ENCODE measurements at places on chromosomes 5 and 9. TPM values are rescaled to one million over a fixed set of nuclear protein-coding genes. Genes with fewer than 3 reads are reported as not detected.

Gene CDC25C
- not detected for total RNA-seq

DNA sequence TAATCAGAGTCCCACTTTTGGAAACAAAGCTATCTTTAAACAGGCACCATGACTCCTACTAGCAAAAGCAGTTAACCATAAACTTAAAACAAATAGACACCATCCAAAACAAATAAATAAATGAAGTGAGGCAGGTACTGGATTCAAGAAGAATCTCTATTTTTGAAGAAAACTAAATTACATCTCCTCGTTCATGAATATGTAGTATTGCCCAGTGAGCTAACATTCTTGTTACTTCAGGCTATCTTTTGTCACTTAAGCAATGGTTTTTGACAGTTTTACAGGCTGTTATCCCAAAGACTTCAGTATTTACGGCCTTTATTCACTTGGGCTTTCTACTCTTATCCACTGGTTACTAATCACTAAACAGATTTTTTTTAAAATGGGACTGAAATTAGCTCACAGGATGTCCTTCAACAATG lies 242.5 kb downstream of the MLLT3 start:
- no peaks in the 10 kb centered on the region for H3K27me3 ChIP-seq
- DNase-seq, result no peak
- no peak overlapping the region for H3K4me3 ChIP-seq
- H3K27ac ChIP-seq, result no peak overlapping the region

- no peak overlapping the region for H3K27ac ChIP-seq
- no peak for DNase-seq
- H3K4me3 ChIP-seq, result no peak overlapping the region
- H3K36me3 ChIP-seq, result no peaks in the 10 kb centered on the region
Measured at GRCh38 chr5:79973511-79973910, 17.6 kb downstream of the MTX3 start.

GRCh38 chr5:96149546-96149945 lies 187.9 kb upstream of the ELL2 start:
- no peak overlapping the region for H3K27ac ChIP-seq
- H3K4me1 ChIP-seq, result no peaks in the 10 kb centered on the region
- H3K4me3 ChIP-seq, result no peak overlapping the region
- H3K36me3 ChIP-seq, result no peaks in the 10 kb centered on the region
- DNase-seq, result no peak

GRCh38 chr5:175696139-175696854 lies 38.4 kb downstream of the HRH2 start:
- H3K36me3 ChIP-seq, result no peaks in the 10 kb centered on the region
- no peaks in the 10 kb centered on the region for H3K4me1 ChIP-seq
- H3K4me3 ChIP-seq, result no peak overlapping the region
- no peaks in the 10 kb centered on the region for H3K27me3 ChIP-seq
- no peak overlapping the region for H3K27ac ChIP-seq

DNA sequence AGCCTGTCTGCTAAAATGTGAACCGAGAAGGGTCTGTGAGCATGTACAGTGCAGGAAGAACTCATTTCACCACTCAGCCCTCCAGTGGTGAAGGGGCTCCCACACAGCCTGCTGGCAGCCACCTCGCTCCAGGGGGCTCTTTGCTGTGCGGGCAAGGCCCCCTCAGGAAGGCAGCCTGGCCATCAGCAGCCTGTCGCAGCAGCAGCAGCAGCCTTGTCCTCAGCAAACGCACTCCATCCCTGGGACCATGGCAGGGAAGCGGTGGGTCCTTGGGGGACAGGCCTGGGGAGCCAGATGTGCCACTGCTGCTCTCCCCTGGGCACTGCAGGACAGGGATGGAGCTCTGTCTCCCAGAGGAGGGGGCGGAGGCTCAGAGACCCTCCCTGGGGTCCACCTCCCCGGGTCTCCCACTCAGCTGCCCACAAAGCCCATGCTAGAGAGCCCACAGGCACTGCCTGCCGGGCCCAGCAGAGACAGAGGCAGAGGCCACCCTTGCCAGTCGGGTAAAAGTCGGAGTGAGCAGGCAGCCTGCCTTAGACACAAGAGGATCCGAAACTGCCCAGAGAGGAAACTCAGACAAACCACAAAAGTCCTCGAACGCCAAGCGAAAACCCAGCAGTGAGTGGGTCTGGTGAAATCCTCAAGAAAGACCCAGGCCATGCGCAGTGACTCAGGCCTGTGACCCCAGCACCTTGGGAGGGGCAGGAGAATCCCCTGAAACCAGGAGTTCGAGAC lies 8.0 kb downstream of the BRD3 start:
- H3K27ac ChIP-seq, result no peak overlapping the region
- H3K36me3 ChIP-seq, result no peaks in the 10 kb centered on the region
- no peak overlapping the region for H3K4me3 ChIP-seq
- DNase-seq, result no peak
- H3K27me3 ChIP-seq, result no peaks in the 10 kb centered on the region

Gene SV2C
- total RNA-seq, result 3.7 TPM

- DNase-seq, result no peak
- H3K4me3 ChIP-seq, result no peak overlapping the region
- H3K4me1 ChIP-seq, result no peaks in the 10 kb centered on the region
- no peaks in the 10 kb centered on the region for H3K27me3 ChIP-seq
- H3K27ac ChIP-seq, result no peak overlapping the region
Measured at GRCh38 chr5:178529080-178529479, 61.1 kb downstream of the COL23A1 start.

DNA sequence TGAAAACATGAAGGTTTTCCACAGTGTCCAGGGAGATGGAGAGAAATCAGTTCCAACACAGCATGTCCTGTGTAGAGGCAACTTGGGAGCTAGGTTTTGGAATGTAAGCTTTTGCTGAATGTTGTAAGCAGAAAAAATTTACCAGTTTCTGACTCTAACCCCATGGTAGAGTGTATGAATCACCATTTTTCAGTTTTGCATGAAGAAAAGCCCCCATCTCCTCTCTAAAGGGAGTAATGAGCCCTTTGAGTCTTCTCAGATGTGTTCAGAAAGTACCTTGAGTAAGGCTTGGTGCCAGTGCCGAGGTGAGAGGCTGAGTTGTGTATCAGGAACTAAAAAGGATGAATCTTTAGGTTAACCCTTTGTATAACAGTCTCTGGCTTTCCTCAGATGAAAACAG lies 96.2 kb downstream of the ADRB2 start:
- no peak overlapping the region for H3K4me3 ChIP-seq
- H3K27me3 ChIP-seq, result no peaks in the 10 kb centered on the region
- H3K27ac ChIP-seq, result no peak overlapping the region
- DNase-seq, result no peak
- no peaks in the 10 kb centered on the region for H3K4me1 ChIP-seq

- no peak overlapping the region for H3K4me3 ChIP-seq
- H3K27me3 ChIP-seq, result no peaks in the 10 kb centered on the region
Measured at GRCh38 chr5:150172556-150172955, 6.0 kb downstream of the CDX1 start.

DNA sequence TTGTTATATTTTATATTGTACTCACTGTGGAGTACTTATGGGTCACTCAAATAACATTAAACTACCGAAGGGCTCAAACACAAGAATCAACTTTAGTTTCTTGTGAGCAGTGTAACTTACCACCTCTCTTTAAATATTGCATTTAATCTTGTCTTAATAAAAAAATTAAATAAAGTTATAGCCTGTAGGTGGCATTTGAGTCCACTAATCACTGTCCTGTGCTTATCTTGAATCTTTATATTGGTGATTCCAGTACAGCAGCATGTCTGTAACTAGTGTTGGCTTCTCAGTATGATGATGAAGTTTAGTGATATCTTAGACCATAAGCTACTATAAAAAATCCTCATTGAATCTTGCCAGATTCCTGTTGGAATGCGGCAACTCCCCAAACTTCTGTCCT lies 313.8 kb downstream of the FAM170A start:
- H3K27ac ChIP-seq, result no peak overlapping the region
- H3K36me3 ChIP-seq, result no peaks in the 10 kb centered on the region
- H3K27me3 ChIP-seq, result no peaks in the 10 kb centered on the region
- H3K4me1 ChIP-seq, result no peaks in the 10 kb centered on the region
- DNase-seq, result no peak

- H3K36me3 ChIP-seq, result no peaks in the 10 kb centered on the region
- H3K4me1 ChIP-seq, result no peaks in the 10 kb centered on the region
- H3K27me3 ChIP-seq, result no peaks in the 10 kb centered on the region
- peak; percentile 31 for DNase-seq
Measured at GRCh38 chr9:17782430-17783149, 203.7 kb downstream of the SH3GL2 start.

- H3K27me3 ChIP-seq, result no peaks in the 10 kb centered on the region
- H3K4me3 ChIP-seq, result no peak overlapping the region
- no peak overlapping the region for H3K27ac ChIP-seq
- no peaks in the 10 kb centered on the region for H3K36me3 ChIP-seq
- H3K4me1 ChIP-seq, result no peaks in the 10 kb centered on the region
Measured at GRCh38 chr9:87662808-87663528, 63.0 kb upstream of the CTSL start.

Gene LCN10
- total RNA-seq, result 0.55 TPM

DNA sequence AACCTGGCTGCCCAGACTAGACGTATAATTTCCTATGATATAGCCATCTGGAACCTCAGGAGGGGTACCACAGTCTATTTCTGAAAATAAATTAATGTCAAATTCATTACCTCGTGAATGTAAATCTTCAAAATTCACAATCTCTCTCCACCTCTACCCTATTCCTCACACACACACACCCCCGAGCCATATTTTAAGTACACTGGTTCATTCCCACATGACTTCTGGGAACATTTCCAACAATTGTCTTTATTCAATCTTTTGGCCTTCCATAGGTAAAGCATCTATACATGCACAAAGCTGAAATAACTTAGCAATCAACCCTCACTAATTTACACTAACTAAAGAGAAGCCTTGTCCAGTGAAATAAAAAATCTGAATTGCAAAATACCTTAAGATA lies 32.7 kb downstream of the SUSD1 start:
- no peaks in the 10 kb centered on the region for H3K27me3 ChIP-seq
- H3K36me3 ChIP-seq, result no peaks in the 10 kb centered on the region
- H3K4me3 ChIP-seq, result no peak overlapping the region
- no peak overlapping the region for H3K27ac ChIP-seq
- no peak for DNase-seq

Gene NACC2
- total RNA-seq, result 25.6 TPM

Gene C5orf34
- 1.6 TPM for total RNA-seq

DNA sequence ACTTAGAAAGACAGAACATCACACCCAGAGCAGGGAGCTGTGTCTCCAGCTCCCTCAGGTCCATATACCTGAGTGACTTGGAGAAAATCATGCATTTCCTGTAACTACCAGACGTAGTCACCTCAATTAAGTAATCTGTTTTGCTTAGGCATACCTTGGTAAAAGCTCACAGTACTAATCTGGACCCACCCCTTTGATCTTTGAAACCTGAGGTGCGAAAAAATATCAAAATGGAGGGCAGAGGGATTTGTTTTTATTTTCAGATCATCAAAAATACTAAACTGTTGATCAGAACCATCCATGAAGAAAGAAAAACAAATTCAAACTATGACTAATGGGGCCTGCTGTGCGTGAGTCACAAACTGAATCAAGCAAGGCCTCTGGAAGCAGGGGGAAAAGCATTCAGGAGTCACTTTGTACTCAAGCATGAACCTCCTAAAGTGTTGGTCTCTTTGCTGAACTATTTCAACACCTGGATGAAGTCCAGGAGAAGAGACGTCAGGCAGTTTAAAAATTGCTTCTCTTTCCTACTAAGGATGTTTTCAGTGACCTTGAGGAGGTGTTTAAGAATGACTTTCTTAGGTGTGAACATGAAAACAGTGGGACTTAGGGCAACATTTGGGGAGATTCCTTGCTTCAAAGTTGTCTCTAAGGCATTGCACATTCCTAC lies 76.3 kb downstream of the MUSK start:
- no peaks in the 10 kb centered on the region for H3K36me3 ChIP-seq
- H3K4me1 ChIP-seq, result peaks cover 7% of the 10 kb centered on the region
- H3K27ac ChIP-seq, result peak overlapping the region; percentile 82
- H3K27me3 ChIP-seq, result no peaks in the 10 kb centered on the region
- no peak overlapping the region for H3K4me3 ChIP-seq

Gene FOXD4L4
- total RNA-seq, result not detected

Gene ENHO
- total RNA-seq, result not detected

- no peaks in the 10 kb centered on the region for H3K36me3 ChIP-seq
- no peak for DNase-seq
- no peak overlapping the region for H3K4me3 ChIP-seq
- H3K27me3 ChIP-seq, result no peaks in the 10 kb centered on the region
Measured at GRCh38 chr5:95925939-95926338, 35.7 kb downstream of the ELL2 start.

Gene ODF2
- total RNA-seq, result 17.4 TPM

Gene SLC22A4
- total RNA-seq, result 2.9 TPM

DNA sequence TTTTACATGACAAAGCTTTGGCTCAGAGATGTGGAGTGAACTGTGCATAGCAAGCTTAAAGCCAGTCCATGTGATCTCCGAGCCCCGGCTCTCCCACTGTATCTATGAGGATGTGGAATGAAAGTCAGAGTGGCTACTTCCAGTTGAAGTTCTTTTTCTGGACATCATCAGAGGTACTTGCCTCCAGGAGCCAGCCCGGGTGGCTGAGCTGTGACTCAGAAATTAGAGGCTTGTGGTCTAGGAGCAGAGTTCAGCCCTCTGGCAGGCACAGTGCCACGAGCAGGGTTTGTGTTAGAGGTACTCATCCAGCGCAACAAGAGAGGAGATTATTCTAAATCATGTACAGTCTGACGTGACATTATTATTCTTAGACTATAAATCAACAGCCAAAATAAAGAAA lies 322.5 kb downstream of the CDK5RAP2 start:
- H3K27ac ChIP-seq, result no peak overlapping the region
- no peak overlapping the region for H3K4me3 ChIP-seq
- no peaks in the 10 kb centered on the region for H3K4me1 ChIP-seq
- H3K36me3 ChIP-seq, result no peaks in the 10 kb centered on the region

Gene CCL28
- total RNA-seq, result 1.0 TPM

- H3K36me3 ChIP-seq, result no peaks in the 10 kb centered on the region
- H3K27ac ChIP-seq, result no peak overlapping the region
- no peak for DNase-seq
- no peaks in the 10 kb centered on the region for H3K27me3 ChIP-seq
- H3K4me1 ChIP-seq, result no peaks in the 10 kb centered on the region
- no peak overlapping the region for H3K4me3 ChIP-seq
Measured at GRCh38 chr5:173680660-173681242, 64.3 kb upstream of the BOD1 start.

DNA sequence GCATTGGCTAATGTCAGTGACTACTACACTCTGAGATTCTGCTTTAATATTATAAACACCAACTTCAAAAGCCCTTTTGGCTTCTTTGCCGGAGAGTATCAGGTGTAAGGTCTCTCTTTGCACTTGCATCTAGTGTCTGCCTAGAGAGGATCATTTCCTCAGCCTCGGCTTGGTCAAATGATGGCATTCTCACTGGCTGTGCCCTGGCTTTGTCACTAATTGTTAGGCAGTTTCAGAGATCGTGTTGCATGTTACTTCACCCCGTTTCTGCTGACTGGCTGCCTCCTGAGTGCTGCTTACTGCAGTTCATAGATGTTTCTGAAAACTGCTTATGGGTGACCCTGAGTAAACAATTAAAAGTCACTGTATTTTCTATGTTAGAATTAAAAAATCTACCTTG lies 48.8 kb downstream of the SLC1A3 start:
- DNase-seq, result no peak
- no peak overlapping the region for H3K4me3 ChIP-seq
- H3K4me1 ChIP-seq, result no peaks in the 10 kb centered on the region
- no peaks in the 10 kb centered on the region for H3K36me3 ChIP-seq
- H3K27ac ChIP-seq, result no peak overlapping the region
- H3K27me3 ChIP-seq, result no peaks in the 10 kb centered on the region
